ENCODE measurements at places on chromosomes 3 and 15.

GRCh38 chr3:53850895-53851294 is 4.5 kb downstream of the IL17RB start:
- no peak for DNase-seq

DNA sequence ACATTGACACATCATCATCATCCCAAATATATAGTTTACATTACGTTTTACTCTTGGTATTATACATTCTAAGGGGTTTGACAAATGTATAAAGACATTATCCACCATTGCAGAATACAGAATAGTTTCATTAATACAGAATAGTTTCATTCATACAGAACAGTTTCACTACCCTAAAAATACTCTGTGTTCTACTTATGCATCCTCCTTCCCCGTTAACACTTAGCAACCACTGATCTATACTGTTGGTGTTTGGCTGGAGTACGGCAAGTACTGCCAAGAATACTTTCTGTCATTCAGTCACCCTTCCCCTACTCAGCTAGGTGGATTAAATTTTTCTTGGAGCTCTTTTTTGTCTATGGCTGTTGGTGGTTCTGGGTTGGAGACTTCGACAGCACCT is 33.4 kb downstream of the LEKR1 start:
- DNase-seq: no peak

DNA sequence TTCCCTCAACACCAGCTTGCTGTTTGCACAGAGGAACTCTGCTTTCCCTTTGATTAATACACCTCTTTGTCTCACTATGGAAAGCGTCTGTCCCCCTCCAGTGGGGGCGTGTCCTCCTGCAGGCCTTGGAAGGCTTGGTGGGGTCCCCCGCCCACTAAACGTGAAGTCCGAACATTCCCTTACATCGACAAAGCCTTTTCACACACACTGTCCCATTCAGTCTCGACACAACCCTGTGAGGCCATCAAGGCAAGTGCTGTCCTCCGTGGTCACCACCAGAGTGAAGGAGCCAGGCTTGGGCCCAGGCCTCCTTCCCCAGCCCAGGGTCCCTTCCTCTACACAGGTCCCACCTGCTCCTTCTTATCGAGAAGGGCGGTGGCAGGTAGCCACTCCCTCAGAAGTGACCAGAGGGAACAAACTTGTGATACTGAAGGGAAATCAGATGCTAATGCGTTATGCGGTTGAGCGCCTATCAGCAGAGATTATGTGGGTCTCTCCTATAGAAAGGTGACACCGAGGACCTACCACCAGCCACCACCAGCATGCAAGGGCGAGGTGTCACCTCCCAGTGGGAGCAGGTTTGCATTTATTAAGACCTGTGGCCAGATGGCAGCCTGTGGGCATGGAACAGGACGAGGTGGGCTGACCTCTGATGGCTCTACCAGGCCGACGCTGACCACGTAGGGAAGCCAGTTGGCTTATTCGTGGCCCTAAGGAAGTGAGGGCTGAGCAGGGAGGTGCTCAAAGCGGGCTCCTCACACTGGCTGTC is 6.6 kb downstream of the NRROS start:
- DNase-seq: no peak

- no peak for DNase-seq
Observed at GRCh38 chr3:33636125-33636850, 81.8 kb downstream of the CLASP2 start.

- peak; percentile 47 for DNase-seq
Observed at GRCh38 chr15:82810061-82810889, 847 bp downstream of the WHAMM start.

DNA sequence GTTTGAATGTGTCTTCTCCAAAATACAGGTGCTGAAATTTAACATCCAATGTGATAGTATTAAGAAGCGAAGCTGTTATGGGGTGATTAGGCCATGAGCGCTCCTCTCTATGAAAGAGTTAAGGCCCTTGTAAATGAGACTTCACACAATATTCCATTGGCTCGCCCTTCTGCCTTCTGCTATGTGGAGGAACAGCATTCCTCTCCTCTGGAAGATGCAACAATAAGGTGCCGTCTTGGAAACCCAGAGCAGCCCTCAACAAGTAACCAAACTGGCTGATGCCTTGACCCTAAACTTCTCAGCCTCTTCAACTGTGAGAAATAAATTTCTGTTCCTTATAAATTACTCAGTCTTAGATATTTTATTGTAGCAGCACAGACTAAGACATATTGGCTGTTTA is 874.6 kb downstream of the ROBO1 start:
- no peak for DNase-seq

- no peak for DNase-seq
Observed at GRCh38 chr3:150745832-150746231, 17.1 kb downstream of the SIAH2 start.

GRCh38 chr3:142846779-142847577 is 41.9 kb downstream of the PCOLCE2 start:
- DNase-seq: no peak

- DNase-seq: no peak
Observed at GRCh38 chr15:86857701-86858100, 778.0 kb downstream of the AGBL1 start.

- no peak for DNase-seq
Observed at GRCh38 chr15:97078591-97078990, 748.1 kb downstream of the NR2F2 start.

GRCh38 chr3:46469680-46470357 is 5.1 kb upstream of the LTF start:
- DNase-seq: no peak

GRCh38 chr3:78867409-78868372 is 900.1 kb downstream of the ROBO1 start:
- no peak for DNase-seq

DNA sequence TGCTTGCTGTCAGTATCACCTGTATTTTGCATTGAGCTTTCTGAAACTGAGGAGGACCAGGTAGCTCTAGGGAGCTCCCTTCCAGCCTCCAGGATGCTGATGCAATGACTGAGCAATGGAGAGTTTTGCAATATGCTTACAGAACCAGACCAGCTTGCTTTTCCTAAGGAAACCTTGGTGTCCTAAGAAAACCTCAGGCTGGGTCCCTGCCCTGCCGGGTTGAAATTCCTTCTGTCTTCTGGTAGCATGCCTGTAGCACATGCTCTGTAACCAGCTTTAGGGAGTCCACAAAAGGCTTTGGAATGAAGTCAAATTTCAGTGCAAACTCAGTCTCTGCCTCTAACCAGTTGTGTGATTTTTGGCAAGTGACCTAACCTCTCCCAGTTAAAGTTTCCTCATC is 65.8 kb upstream of the GSK3B start:
- no peak for DNase-seq

GRCh38 chr3:61030469-61031035 is 220.7 kb downstream of the FHIT start:
- DNase-seq: no peak

- no peak for DNase-seq
Observed at GRCh38 chr15:77527164-77527778, 105.4 kb downstream of the LINGO1 start.

GRCh38 chr3:4356546-4357410 is 53.6 kb downstream of the SETMAR start:
- DNase-seq: no peak

DNA sequence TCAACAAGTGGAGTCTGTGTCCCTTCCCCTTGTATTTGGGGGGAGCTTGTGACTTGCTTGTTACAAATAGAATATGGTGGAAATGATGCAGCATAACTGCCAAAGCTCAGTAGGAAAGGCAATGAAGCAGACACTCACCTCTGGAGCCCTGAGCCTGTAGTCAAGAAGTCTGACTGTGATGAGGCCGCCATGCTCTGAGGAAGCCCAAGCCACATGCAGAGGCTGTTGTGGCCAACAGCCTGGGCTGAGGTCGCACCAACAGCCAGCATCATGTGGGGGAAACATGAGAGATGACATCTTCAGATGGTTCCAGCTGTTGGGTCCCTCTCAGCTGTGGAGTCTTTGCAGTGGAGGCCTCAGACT is 161.4 kb downstream of the CHSY1 start:
- peak; percentile 41 for DNase-seq

GRCh38 chr15:35321926-35322325 is 224.0 kb downstream of the DPH6 start:
- no peak for DNase-seq

DNA sequence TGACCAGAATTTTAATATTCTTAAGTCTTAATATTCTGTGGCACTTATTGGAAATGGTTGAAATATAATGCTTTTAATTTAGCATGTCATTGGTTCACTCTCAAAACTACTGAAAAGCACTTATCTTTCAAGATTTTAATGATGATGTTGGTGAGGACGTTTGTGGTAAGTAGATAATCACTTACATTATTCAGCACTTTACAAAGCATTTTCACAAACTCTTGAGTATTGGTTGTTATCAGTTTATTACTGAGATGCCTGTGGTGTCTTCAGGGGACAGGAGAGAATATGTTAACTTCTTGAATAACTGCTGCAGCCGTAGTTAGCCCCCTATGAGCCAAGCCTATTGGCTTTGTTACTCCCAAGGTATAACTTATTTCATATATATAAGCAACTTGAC is 15.2 kb downstream of the TGFBR2 start:
- no peak for DNase-seq

DNA sequence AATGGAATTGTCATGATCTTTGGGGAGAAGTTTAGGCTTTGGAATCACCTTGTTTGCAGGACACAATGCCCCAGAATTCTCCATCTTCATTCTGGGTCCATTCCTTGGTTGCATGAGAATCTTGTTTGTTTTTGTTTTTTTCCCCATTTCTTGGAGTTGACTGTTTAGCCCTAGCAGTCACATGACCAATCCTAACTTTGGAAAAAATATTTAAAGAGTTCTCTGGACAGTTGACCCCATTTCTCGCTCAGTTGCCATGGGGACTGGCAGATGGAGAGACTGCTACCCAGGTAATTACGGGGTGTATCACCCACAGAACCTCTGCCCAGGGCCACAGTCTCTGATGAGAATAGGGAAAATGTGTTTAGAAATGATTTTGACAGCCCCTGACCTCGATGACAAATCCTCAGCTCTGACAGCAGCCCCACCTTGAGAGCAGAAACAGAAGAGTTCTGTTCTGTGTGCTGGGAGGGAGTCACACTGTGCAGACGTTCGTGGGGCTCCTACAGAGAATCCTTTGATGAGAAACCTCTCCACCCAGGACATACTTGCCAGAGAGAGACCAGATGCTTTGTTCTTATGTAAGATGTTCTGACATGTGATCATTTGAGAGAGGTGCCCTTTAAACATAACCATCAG is 57.7 kb downstream of the IL16 start:
- DNase-seq: no peak

GRCh38 chr3:150215616-150216015 is 192.5 kb upstream of the TSC22D2 start:
- no peak for DNase-seq

DNA sequence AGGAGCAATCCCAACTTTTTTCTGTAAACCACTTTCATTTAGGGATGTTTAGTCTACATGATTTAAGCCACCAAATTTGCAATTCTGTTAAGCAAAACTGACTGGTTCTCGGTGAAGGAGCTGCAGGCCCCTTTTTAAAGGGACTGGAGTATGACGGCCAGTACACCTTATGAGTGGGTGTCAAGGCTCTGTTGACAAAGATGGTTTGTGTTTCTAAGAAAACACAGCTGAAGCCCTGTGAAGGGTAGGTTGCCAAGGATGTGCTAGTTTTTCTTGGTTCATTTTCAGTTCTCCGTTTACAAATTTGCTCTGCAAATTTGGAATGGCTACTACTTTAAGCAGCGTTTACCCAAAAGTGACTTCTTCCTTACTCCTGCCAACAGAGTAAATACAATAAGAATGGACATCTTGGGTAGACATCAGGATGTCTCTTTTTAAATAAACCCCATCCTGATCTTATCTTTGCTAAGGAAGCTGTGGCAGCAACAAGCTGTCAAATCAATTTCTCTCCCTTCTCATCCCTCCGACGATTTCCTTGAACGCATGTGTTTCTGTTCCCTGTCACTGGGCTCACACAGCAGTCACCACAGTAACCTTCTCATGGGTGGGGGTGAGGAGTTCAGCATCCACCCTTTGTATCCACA is 58.2 kb upstream of the CMTM8 start:
- no peak for DNase-seq

GRCh38 chr15:64651601-64652191 is 123.7 kb downstream of the RBPMS2 start:
- DNase-seq: peak; percentile 39

DNA sequence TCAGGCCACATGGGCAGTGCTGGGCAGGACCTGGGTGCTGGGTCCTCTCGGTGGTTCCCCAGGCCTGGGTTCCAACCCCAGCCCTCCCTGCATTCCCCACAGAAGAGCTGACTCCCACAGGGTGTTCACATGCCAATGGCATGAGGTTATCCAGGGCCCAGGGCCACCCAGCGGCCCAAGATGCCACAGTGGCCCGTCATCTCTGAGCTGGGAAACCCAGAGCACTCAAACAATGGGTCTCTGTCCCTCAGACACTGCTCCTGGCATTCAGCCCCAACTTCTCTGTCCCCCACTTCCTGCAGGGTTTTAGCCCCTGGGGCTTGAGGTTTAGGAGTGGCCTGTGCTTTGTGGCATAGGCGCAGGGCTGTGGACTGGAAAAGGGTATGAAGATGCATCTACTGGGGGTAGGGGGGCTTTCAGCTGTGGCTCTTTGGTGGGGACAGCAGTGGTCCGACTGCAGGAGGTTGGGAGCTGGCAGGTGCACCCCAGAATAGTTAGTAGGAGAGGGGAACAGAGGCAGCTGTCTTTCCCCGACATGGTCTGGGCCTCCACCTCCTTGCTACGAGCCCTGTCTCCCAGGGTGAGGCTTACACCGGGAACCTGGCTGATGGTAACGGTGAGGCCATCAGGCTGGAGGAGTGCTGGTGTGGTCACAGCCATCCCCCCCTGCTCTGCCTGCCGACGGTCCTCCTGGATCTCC is 1.7 kb downstream of the CCDC9B start:
- DNase-seq: no peak

GRCh38 chr3:58794750-58795149 is 128.2 kb upstream of the FAM3D start:
- no peak for DNase-seq

GRCh38 chr15:39499681-39500080 is 81.2 kb upstream of the THBS1 start:
- no peak for DNase-seq

DNA sequence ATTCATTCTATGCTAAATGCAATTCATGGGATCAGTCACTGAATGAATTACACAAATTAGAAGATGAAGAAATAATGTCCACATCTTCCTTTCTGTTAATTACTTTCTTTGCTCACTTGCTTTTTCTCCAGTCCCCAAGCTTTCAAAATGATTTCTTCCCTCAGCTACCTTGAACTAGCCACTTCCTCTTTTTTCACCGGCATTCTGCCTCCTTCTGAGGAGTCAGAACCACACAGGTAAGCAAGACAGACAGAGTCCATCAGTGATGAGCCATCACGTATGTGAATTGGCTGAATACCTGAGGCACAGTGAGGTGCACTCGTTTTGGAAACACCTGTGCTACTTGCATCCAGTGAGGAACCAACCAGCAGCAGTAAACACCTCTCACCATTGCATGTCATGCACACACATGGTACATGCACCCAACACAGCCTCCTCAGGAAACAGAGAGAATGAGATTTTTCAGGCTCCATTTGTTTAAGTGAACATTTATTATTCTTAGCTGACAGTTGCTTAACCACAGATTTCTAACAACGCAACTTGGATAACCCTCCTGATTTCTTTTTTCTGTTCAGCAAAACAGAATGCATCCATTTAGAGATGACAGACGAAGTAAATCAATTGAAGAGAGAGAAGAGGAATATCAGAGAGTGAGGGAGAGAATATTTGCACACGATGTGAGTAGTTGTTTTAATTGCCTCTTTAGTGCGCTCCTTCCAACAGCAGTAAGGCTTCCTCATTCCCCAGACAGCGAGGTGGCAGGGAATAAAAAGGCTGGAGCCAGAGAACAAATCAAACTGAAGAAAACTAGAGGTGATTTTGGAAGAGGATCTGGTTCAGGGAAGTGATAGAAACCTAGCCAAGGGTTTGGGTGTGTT is 69.3 kb downstream of the ARPP21 start:
- no peak for DNase-seq

- no peak for DNase-seq
Observed at GRCh38 chr3:109109574-109109973, 8.4 kb downstream of the MORC1 start.
